Skin of body (tissue), 3 donors: ENCODE measurements at places on chromosomes 12 and 14.

DNA sequence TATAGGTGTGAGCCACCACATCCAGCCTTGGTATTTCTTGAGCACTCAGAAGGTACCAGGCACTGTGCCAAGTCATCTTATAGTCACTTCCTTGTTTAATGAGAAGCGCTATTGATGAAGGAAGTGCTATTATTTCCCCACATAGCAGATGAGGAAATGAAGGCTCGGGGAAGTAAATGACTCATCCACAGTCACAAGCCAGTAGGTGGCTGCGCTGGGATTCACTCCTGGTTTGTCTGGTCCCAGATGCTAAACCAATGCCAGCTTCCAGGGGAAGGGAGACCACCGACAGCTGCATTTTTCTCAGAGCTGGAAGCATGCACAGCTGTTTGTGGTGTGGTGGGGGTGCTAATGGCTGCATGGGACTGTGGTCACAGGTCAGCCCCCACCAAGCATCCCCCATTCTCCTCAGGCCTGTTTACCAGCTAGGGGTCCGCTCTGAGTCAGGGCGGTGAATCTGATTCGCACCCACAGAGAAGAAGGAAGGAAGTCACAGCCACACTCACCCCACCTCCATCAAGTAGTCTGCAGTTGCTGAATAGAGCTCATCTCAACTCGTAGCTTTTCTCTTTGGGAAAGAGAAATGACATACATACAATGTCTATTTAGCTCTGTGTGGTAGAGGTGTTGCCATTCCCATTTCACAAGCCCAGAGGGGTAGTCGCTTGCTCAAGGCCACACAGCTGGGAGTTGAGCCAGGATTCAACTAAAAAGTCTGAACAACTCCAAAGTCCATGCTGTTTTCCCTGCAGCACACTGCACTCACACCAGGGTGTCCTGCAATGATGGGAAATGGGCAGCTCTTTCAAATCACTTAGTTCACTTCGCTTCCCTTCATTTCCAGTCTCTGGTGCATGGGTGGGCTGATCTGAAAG is 6.3 kb upstream of the LTBP2 start:
- no peak for DNase-seq

GRCh38 chr12:79233341-79233781 is 368.8 kb downstream of the SYT1 start:
- no peak for DNase-seq

GRCh38 chr14:94341656-94342333 is 18.7 kb upstream of the SERPINA6 start:
- DNase-seq: peak; percentile 56

GRCh38 chr14:101451166-101451565 is 110.1 kb upstream of the DIO3 start:
- no peak for DNase-seq

- no peak for DNase-seq
Measured at GRCh38 chr12:72207486-72208409, 64.4 kb upstream of the TRHDE start.

DNA sequence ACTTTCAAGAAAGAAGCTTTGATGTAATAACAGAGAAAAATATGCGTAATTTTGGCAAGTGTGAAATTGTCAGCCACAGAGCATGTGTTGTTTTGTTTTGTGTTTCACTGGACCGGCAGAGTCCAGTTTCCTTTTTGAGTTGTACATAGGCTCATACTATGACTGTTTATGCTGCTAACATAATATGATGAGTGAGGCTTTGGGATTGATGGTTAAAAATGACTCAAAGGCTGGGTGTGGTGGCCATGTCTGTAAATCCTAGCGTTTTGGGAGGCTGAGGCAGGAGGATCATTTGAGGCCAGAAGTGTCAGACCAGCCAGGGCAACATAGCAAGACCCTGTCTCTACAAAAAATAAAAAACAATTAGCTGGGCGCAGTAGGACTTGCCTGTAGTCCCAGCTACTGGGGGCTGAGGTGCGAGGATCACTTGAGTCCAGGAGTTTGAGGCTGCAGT is 487.9 kb downstream of the PCNX1 start:
- no peak for DNase-seq

- no peak for DNase-seq
Measured at GRCh38 chr12:119410396-119410795, 75.9 kb downstream of the CCDC60 start.

DNA sequence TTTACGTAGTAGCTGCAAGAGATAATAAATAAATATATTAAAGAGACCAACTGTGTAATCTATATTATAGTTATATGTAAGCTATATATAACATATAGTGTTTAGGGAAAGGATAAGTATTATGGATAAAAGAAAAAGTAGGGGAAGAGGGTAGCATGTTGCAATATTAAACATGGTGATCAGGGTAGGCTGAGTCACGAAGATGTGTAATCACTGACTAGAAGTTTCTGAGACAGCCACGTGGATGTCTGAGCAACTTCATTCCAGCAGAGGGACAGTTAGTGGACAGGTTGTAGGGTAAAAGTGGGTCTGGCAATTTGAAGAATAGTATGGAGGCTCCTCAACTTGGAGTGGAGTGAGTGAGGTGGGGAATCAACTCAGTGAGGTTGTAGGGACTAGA is 109.7 kb downstream of the ANO4 start:
- no peak for DNase-seq

DNA sequence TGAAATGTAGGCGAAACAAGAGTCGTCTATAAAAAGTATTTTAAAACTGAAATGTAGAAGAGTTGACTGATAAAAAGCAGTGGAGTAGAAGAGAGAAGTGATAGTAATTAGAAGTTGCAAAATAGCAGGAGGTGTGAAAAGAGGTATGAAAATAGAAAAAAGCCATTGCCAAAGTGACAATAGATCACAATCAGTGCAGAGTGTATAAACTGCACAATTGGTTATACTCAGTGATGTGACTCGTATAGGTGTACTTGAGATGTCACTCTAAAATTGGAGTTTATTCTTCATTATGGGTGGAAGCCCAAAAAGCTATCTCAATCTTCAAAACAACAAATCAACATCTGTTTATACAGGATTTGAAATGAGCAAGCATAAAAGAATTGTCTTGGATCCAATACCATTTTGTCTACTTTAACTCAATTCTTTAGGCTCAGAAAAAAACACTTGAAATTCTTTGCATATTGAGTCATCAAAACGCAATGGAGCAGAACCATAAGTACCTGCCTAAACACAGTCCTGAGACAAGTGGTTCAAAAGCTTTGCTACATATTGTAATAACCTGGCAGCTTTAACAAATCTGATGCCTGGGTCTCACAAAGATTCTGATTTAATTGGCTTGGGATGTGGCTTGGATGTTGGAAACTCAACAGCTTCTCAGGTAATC is 8.8 kb downstream of the IKBIP start:
- no peak for DNase-seq

- no peak for DNase-seq
Measured at GRCh38 chr14:22866874-22867273, 4.7 kb upstream of the LRP10 start.

DNA sequence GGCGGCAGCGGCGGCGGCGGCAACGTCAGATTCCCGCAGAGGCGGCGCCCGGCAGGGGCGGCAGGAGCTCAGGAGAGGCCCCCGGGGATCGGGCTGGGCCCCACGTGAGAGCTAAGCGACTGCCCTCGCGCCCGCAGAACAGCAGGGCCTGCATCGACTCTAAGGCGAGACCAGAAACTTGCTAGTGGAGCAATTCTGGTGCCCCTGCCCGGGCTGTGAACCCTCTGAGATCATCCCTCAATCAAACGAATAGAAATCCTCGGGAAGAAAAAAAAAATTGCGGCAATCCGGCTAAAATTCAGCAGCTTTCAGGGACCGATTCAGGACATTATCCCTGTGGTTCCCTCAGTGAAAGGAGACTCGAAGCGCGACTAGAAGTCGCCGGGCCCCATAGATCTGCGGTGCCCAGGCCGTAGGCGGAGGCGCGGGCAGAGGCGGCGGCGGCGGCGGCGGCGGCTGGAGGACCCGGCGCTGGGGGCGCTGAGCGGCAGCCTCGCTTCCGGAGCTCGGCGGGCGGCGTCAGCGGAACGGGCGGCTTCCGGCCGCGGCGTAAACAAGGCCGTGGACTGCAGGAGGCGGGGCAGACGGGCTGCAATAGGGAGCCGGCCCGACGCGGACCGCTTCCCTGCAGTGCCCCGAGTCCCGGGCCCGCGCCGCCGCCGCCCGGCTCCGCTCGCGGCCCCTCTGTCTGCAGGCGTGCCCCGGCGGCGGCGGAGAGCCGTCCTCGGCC is at the start of gene KLHDC2:
Gene KLHDC2 (plus strand): TSS at position 583 of the 730 bp plus-strand sequence. CDS start 316 bp downstream, outside the sequence.
- DNase-seq: peak; percentile 81

DNA sequence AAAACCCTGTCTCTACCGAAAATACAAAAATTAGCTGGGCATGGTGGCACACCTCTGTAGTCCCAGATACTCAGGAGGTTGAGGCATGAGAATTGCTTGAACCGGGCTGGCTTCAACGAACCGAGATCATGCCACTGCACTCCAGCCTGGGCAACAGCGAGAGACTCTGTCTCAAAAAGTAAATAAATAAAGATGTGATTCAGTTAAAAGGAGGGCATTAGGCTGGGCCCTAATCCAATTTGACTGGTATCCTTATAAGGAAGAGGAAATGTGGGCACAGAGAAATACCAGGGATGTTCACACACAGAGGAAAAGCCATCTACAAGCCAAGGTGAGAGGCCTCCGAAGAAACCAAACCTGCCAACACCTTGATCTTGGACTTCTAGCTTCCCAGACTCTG is 10.1 kb upstream of the DCAF4 start:
- no peak for DNase-seq

GRCh38 chr14:24843494-24843893 is 206.5 kb downstream of the STXBP6 start:
- no peak for DNase-seq

DNA sequence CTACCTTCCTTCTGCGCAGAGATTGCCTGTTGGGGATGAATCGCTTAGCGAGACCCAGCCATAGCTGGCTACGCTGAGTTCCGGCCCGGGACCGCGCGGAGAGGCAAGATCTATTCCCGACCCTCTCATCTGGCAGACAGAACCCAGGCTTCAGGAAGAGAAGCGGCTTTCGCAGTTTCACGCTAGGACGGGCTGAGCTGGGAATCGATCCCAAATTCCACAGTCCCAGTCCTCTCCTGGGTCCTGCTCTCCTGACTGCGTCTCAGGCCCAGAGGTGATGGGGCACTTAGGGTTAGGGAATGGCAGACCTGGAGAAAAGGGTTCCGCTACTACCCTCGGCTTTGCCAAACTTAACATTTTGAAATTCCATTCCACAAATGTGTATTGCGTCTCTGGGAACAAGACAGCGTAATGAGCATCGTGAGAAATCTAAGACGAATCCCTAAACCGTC is 2.8 kb downstream of the PTPN21 start:
- DNase-seq: peak; percentile 43

- no peak for DNase-seq
Measured at GRCh38 chr14:56180754-56181542, 62.7 kb downstream of the PELI2 start.
